Skeletal muscle tissue (tissue), 5 donors: ENCODE measurements at places on chromosomes 16 and 17. TPM values are rescaled to one million over a fixed set of nuclear protein-coding genes. Genes with fewer than 3 reads are reported as not detected.

Gene PLA2G15
- total RNA-seq = 23.0 TPM

Gene CCL4L2
- total RNA-seq = 1.6 TPM

Gene PRSS33
- not detected for total RNA-seq

Gene SEZ6L2
- total RNA-seq = 2.1 TPM

Gene RPL38
- 4,876 TPM for total RNA-seq

Gene COQ7
- 25.1 TPM for total RNA-seq
